HEK293T (cell line): ENCODE measurements at places on chromosomes 6 and 20.

GRCh38 chr6:51021171-51021570 lies 202.5 kb downstream of the TFAP2B start:
- no peak for DNase-seq

DNA sequence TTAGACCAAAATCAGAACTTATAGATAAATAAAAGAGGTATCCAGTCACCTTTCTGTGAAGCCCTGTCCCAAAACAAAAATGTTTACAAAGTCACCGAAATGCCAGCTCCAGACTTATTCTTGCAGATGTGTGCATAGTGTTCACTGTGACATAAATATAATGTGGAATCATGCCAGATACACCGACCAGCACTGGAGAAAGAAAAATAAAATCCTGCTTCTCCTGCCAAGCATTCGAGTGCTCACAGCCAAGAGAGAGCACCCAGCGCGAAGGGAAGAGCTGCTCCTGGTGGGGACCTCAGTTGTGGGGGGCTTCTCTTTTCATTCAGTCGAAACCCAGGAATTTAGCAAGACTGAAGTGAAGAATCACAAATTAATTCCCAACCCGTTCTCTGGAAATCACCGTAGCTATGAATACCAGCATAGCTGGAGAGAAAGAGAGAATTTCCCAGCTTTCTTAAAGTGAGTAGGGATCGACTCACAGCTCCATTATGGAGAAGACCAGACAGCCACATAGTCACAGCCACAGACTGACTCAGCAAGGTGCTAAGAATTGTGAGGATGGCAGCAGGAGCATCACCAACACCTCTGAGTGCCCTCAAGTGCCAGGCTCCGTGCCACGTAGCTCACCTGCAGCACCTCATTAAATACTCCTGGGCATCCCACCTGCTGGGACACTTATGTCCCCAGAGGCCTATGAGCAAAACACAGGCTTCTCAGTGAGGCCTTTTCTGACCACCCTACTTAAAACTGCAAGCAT lies 33.2 kb downstream of the BFSP1 start:
- no peak for DNase-seq

GRCh38 chr6:81682858-81683620 lies 69.4 kb downstream of the TENT5A start:
- no peak for DNase-seq

DNA sequence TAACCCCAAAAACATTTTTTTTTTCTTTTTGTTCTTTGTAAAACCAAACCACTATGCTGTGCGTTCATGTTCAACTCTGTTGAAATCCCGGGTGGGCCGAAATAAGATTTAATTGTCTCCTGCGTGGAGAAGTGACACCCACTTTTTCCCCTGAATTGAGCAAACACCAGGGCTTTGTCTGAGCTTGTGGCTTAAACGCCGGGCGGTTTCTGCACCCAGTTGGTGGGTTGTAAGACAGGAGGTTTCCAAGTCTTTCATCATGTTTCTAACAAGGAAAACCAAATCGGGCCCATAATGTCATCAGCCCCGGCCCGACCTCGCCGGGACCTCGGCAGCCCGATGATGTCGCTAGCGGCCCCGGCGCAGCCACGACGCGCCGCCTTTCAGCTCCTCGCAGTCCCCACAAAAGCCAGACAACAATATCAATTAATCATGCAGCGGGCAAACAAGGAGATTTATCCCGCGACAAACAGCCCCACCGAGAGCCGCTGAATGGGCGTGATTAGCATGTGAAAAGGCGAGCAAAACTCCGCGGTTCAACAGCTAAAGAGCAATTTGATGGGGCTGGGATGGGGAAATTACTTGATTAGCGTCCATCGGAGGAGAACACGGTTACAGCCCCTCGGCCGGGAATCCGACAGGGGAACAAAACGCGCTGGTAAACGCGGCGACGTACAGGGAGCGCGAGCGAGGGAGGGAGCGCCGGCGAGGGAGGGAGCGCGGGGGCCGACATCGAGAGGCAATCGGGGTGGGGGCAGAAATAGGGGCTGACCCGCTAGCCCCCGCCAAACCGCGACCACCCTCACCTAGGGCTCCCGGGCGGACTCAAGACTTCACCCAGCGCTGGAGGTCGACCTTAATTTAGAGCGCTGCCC lies 5.3 kb downstream of the LINC00237 start:
- peak; percentile 25 for DNase-seq

DNA sequence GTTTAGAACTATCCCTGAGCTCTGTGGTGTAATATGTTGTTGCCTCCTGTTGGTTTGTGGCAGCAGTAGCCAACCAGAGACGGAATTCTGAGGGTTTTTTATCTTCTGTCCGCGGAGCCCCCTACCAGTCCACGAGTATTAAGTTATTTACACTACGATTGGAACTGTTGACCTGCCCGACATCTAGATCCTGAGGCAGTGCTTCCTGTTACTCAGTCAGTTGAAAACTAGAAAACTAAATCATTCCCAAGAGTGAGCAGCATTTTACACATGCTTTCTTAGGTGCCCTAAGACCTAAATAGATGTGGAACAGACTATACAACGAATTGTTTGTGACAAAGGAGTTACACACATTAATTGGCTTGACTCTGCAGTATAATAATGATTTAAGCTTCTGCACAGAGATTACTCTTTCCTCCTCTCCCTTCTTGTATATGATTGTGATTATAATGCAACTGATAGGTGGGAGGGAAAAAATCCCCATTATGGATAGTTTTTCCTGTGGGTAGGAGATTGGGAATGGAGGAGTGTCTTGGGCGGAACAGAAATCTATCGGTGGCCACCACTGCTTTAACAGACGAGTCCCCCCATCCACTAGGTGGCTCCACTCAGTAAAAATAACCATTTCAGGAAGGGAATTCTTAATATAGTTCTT lies 1.7 kb downstream of the LOC128125822 start:
- peak; percentile 57 for DNase-seq

DNA sequence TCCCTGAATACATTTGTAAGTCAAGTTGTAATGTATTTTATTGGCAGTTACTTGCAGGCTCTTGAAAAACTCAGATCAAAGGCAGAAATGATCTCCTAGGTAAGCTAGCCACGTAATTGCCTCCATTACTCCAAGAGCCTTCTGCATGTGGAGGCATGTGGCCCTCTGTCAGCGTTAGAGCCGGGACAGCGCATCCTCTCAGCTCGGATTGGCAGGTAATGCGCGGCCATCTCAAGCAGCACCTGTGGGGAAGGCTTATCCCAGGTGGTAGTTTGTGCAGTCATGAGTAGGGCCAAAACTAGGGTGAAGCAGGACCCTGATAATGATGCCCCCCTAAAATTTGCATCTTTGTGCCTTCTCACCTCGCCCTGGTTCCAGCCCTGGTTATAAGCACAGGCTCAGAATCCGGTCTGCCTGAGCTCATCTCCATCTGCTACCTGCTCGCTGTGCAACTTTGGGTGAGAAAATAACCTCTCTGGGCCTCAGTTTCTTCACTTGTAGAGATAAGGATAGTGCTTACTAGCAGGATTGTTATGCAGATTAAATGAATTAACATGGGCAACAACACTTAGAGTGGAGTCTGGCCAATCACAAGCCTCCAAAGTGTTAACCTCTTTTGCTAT lies 157.5 kb upstream of the PMEPA1 start:
- DNase-seq, result no peak

- peak; percentile 48 for DNase-seq
These were observed 6.9 kb upstream of the HELZ2 start for GRCh38 chr20:63580796-63581461.
